BJ (cell line): ENCODE measurements at places on chromosomes 2 and 18.

- DNase-seq: no peak
Observed at GRCh38 chr2:58194458-58194857, 46.7 kb downstream of the FANCL start.

DNA sequence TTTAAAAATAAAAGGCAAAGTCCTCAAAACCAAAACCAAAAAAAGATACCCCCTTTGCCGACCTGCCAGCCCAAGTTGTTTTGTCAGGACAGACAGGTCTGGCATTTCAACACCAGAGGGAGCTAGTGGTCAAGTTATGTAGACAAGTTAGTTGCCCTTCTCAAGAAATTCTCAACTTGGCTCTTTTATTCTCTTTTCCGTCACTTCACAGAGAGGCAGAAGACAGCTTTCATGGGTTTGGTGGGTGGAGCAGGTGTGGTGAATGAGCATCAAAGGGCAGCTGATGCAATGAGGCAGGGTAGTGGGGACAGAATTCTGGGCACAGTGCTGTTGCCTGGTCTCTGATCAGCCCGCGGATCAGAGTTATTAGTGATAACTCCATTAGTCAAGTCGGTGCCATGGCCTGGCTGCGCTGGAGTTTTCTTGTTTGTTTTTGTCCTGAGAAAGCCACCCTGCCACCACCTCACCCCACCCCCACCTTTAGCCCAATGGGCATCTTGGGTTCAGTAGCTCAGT is 303.7 kb upstream of the EPAS1 start:
- DNase-seq: no peak

DNA sequence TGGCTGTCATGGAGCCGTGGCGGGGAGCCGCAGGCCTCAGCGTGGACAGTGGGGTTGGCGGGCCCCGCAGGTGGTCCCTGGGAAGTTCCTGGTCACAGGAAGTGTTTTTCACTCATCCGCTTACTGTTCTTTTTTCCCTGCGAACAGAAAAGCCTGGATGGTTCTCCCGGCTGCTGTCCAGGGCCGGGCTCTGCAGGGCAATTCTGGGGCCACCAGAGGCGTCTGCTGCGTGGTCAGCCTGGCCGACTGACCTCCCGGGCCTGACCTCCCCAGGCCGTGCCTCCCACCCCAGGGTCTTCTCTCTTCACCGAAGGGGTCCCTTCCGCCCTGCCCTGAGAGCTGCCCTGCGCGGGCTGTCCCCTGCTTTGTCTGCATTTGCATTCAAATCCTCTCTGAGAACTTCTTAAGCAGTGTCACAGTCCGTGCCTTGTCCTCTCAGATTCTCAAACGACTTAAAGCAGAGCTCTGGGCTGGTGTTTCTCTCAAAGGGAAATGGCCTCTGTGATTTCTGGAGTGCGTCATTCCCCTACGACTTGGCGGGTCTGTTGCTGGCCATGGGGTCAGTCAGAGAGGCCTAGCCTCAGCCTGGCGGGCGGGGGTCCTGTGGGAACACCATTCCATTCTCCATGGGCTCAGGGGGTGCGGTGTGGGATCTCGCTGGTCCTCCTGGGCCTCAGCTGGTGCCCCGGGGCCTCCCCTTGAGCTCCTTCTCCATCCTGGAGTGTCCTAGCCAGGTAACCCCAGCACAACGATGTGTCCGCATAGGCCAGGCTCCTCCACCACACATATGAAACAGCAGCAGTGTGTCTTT is 38.3 kb downstream of the KLHL29 start:
- DNase-seq: no peak

DNA sequence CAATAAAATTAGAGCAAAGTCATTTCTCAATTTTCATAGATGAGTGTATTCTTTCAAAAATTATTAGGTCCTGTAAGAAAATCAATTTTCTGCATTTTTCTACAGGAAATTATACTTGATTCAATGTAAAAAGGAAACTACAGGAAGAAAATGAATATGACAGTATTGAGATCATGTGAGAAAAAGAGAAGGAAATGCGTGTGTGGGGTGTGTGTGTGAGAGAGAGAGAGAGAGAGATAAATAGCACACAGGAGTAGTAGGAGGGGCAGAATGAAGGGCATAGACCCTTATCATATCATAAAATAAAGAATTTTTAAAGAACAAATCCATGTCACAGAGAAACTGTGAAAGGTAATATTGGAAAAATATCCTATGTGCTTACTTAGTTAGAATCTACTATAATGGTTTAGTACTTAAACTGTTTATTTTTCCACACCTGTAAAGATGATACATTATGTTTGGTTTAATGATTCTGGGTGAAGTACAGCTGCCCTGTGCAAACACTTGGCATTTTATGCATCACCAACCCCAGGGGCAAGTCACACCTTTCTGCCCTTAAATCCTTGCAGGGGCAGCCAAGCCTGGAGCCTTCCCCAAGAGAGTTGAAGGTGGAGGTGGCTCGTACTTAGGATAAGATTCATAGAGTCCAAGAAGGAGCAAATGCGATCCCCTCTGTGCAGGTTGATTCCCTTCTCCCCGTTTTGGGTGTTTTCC is 276.4 kb downstream of the TGIF1 start:
- no peak for DNase-seq

GRCh38 chr2:11103984-11104793 is 51.1 kb upstream of the SLC66A3 start:
- no peak for DNase-seq

DNA sequence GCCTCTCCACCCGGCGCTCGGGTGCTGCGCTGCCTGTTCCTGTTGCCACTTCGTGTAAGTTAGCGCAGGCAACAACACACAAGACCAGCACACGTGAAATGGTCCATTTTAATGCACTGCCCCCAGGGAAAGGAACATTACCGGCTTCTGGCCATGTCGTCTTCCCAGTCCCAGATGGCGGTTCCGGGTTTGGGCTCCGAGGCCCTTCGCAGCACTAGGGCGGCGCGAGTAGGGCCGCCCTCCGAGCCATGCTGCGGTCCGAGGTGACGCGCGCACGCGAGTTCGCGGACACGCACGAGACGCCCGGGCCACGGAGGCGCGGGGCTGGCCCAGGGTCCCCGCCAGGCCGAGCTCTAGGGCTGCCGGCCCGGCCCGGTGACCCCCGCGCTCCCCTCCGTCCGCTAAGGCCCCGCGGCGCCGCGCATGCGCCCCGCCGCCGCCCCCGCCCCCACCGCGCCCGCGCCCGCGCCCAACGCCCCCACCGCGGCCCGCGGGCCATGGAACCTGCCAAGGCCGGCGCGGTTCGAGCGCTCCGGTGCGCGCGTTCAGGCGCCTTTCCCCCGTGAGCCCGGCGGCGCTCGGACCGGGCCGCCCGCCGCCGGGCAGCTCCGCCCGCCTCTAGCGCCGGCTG is 367 bp upstream of the ZNF236 start:
- DNase-seq: no peak

DNA sequence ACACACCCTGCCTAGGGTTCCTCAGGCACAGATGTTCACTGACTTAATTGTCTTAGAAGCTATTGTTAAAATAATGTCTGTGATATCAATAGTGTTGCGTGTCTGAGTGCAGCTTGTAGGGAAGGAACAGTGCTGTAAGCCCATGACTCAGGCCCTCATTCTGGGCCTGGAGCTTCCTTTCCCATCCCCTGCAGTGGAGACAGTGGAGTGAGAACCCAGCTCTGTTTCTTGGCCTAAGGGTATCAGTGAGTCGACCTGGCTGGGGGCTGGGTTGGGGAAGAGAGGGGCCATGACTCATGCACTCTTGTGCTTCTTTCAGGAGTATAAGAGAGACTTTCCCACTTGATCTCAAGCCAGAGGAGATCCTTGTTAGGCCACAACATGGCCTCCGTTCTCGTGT is 106.8 kb downstream of the HRH4 start:
- peak; percentile 19 for DNase-seq

GRCh38 chr2:191249156-191249813 is 4.1 kb downstream of the MYO1B start:
- no peak for DNase-seq

- no peak for DNase-seq
Observed at GRCh38 chr2:166900700-166901099, 12.4 kb downstream of the XIRP2 start.

- peak; percentile 89 for DNase-seq
Observed at GRCh38 chr2:217338306-217338916, 478.5 kb upstream of the TNP1 start.

DNA sequence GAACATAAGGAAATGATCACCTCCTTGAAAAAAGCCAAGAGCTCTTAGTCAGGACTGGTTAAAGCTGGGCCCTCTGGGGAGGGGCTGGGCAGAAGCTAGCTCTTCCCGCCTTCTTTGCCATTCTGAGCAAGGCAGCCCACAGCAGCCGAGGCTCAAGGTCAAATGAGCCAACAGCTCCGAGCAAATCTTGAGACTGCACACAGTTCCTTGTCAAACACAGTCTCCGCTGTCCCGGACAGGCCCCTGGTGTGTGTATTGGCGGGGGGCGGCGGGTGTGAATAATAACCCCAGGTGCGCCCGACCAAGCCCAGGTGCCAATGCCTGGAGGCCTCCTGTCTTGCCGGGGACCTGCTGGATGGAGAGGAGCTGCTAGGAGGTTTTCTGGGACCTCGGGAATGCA is 46.4 kb upstream of the ACAA2 start:
- DNase-seq: no peak

- no peak for DNase-seq
Observed at GRCh38 chr2:234469251-234469845, 27.5 kb downstream of the ARL4C start.

DNA sequence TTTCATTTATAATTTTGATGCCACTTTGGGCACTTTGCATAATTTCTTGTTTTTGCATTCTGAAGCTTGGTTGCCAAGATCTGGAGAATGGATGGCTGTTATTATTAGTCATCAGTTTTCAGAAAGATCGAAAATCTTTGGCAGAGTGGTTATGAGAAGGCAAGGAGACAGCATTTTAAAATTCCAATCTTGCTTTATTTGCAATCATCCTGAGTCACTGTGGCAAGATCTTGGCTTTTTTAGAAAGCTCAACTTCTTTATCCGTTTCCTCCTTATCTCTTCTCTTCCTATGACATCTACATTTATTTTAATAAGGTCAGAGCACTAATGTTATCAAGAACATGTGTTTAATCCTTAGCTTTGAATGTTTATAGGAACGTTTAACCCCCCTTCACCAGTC is 31.1 kb upstream of the EIF2AK3 start:
- no peak for DNase-seq

DNA sequence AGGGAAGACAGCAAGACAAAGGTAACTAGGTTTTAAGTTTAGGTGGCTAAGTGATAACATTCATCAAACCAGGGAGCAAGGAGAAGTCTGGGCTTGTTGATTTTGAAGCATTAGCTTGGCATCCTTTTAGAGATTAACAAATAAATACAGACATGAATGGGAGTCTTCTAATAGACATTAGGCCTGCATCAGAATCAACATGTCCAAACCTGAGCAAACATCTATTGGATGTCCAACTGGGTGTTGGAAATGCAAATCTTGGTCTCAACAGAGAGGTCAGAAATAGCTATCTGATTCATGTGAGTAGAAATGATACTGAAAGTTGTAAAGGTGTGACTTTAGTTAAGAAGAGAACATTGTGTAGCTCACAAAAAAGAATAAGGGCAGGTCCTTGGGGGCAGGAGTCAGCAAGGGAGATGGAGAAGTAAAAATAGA is 85.5 kb upstream of the RND3 start:
- DNase-seq: no peak

DNA sequence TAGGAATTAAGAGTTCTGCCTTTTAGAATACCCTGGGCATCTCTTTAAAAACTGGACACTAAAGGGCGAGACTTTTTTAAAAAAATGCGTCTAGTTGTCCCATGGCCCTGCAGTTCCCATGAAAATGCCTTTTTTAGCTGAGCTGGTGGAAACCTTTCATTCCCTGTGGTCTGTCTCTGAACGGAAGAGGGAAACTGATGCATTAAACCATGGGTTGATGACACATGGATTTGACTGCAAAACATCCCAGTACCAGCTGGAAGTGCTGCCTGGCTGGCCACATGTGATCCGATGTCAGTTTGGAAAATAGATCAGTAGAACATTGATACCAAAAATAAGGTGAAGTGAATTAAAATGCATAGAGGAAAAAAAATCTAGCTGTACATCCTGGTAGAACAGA is 129.2 kb downstream of the MYO1B start:
- no peak for DNase-seq

- no peak for DNase-seq
Observed at GRCh38 chr18:46732801-46733200, 24.1 kb downstream of the ST8SIA5 start.

DNA sequence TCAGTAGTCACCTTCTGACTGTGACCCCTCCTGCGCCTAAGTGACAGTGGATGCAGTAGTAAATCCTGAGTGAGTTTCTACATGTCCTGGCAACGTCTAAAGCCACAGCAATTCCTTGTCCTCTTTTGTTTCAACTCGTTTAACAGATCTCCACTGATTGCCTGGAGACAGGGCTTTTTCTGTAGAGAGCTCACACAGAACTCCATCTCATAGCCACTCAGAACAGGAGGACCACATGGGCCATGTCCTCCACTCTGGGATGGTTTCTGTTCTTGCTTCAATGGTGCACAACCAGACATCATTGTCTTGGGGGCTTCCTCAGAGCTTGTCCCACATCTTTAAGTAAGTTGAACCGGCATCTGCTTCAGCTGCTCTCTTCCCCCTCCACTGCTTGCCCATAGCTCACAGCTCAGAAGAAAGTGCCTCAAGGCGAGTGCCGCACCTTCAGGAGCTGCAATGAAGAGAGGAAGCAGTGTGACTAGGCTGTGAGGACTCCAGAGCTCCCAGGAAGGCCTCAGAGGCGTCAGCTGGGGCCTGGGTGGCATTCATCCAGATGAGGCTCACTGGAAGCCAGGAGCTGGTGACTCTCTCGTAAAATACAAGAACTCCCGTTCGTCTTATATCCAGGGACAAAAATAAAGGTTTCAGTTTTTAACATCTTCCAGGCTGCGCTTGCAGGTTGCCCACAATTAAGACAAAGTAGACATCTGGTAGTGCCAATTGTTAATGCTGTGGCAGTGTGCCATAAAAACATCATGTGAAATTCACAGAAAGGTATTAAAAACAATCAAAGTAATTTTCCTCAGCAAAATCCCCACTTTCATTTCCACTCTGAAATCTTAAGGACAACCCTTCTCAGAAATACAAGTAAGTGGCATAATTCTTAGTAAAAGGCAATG is 37.3 kb downstream of the ST3GAL5 start:
- DNase-seq: peak; percentile 47

GRCh38 chr2:175111200-175111657 is 56.8 kb downstream of the ATF2 start:
- peak; percentile 11 for DNase-seq

DNA sequence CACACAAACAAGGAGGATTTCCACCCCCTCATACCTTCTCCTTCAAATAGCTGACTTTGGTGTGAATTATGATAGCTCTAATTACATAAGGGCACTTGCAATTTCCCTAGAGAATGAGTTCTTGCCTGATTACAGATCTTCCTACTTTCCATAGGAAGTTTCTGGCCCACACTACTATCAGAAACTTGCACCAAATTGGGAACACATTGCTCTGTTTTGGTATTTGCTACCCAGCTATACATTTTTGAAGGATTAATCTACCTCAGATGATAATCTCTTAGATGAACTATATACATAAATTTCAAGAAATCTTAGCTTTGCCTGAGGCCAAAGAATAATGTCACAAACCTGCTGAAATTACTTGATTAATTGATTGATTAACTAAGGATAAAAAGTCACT is 4.9 kb downstream of the DCC start:
- no peak for DNase-seq
